ENCODE measurements at places on chromosomes 1 and 21.

DNA sequence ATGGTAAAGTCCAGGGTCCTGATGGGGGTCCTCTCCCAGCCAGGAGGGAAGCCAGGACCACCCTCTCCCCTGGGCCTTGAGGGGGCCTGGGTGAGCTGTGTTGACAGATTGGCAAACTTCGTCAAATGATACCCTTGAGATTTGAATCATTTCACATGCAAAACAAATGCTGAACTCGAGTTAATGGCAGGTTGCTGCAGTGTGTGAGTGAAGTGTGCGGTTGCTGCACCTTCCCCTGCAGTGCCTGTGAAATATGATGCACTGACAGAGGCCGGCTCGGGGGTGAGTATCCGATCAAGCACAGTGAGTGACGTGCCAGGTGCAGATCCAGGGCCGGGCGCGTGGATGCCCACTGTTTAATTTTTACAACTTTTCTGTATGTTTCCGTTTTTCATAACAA lies 5.7 kb upstream of the KRTAP12-1 start:
- DNase-seq, result no peak

GRCh38 chr1:205002705-205003104 lies 40.3 kb upstream of the CNTN2 start:
- DNase-seq, result no peak

GRCh38 chr1:61807606-61808140 lies 65.4 kb downstream of the PATJ start:
- DNase-seq, result no peak

DNA sequence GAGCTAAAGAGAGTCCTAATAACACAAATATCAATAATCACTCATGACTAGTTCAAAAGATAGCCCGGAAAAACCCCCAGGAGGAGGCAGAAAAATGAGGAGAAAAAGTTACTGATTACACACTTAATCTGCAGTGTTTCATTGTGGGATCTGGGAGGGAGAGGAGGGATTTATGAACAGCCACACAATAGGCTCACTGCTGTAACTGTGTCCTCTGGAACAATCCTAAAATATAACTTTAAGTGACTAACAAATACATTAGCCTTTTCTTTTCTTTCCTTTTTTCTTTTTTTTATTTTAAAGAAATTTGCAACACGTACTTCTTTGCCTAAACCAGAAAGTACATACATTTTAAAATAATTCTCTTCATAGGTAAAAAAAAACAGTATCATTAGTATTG lies 106.3 kb upstream of the LBR start:
- DNase-seq, result no peak

DNA sequence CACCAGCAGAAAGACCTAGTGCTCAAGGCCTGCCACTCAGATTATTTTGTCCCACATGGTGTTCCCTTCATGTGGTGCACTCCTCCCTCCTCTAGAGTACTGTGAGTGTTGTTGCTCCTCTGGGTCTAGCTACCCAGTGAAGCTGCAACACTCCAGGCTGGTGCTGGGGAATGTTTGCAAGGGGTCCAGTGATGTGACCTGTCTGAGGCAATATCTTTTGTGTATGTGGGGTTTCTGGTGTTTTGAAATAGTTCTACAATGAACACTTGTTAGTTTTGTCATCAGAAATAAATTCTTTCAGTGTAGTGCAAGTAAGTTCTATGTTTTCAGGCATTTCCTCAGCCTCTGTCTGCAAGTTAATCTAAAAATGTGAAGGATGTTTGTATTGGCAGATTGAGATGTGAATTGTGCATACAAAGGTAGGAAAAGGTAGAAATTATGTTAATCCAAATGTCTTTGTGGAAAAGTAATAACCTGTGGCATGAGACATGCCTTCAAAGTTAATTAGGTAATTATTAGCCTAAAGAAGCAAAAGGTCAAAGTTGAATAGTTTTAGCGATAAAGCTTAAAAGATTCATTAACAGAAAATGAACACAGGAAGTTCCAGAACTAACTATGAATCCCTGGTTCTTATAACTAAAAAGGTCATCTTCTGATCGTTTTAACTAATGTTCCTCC lies 616.8 kb downstream of the LTN1 start:
- DNase-seq, result no peak
